ENCODE measurements at places on chromosomes 11 and 22. TPM values are rescaled to one million over a fixed set of nuclear protein-coding genes. Genes with fewer than 3 reads are reported as not detected.
A peak's percentile ranks its signal among the peaks of the same experiment; 100 is the strongest.

OR10G6 gene
- not detected for total RNA-seq

DNA sequence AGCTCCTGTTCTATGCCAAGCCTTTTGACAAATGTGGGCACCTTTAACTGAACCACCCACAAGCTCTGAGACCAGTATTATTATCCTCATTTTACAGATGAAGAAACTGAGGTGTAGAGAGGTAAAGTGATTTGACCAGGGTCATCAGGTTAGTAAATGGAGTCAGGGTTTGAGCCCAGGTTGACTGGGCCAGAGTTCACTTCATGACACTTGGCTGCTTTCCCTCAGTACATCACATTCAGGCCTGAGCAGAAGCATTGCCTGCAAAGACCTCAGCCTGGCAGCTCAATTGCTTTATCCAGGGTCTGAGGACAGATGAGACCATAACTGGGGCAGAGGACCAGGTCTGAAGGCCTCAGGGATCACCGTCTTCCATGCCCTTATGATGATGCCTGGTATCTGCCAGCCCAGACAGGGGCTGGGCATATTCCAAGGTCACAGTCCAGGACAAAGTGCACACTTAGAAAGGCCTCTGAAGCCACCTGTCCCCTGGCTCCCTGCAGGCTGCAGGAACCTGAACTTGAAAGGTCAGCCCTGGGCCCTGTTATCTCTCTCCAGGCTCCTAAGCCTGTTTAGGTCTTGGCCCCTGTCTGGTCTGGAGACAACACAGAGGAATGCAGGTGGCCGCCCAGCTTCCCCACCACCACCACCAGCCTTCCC lies 32.0 kb downstream of the POU2AF3 start:
- H3K4me1 ChIP-seq, result no peaks in the 10 kb centered on the region
- H3K36me3 ChIP-seq, result no peaks in the 10 kb centered on the region
- peaks cover 10% of the 10 kb centered on the region for H3K27me3 ChIP-seq
- DNase-seq, result no peak
- H3K4me3 ChIP-seq, result no peak overlapping the region
- H3K27ac ChIP-seq, result no peak overlapping the region

HTR3B gene
- total RNA-seq, result not detected

MS4A15 gene
- total RNA-seq, result not detected

C22orf15 gene
- 1.4 TPM for total RNA-seq

- no peaks in the 10 kb centered on the region for H3K4me1 ChIP-seq
- no peaks in the 10 kb centered on the region for H3K36me3 ChIP-seq
- no peak for DNase-seq
- no peak overlapping the region for H3K4me3 ChIP-seq
- no peak overlapping the region for H3K27ac ChIP-seq
Observed at GRCh38 chr22:18978506-18978905, 42.4 kb upstream of the PRODH start.

DNA sequence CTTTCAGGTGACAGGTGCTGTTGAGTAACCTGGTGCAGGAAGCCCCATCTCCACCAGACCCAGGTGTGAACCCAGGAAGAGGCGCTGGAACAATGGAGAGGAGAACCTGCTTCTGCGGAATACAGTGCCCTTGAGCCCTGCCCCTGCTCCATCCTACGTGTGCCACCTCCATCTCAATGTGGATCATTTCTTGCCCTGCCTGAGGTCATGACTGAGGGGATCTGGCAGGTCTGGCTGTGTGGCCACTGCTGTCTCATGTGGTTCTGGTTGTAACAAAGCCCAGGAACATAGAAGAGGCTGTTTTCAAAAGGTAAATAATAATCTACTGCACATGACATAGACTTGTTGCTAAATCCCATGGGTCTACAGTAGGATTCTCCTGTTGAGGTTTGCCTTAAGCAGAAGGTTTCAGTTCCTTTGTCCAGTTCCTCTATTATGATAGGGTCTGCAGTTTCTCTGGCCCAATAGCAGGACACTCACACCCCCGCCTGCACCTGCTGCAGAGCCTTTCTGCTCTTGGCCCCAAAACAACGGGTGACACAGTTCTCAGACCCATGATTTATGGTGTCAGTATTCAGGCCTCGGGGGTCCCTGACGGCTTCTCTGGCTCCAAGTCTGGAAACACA lies 113.5 kb upstream of the IGLL5 start:
- no peak overlapping the region for H3K4me3 ChIP-seq
- no peaks in the 10 kb centered on the region for H3K4me1 ChIP-seq
- H3K36me3 ChIP-seq, result no peaks in the 10 kb centered on the region
- H3K27me3 ChIP-seq, result peaks cover 11% of the 10 kb centered on the region
- no peak overlapping the region for H3K27ac ChIP-seq
- no peak for DNase-seq

DNA sequence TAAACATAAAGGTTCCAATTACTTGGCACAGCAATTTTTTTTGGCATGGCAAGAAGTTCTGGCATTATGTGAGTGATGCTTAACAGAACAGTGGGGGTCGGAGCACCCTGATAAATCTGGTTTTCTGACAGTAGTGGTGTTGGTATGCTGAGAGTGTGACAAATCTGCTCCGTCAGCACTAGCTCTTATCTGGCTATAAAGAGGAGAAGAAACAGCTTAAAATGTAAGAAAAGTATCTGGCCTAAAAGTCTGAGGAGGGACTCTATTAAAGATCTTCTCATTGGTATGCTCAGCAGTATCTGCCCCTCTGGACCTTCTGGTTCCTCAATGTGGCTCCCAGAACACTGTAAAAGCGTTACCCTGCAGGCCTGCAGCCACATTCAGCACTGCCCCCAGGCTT lies 137.4 kb downstream of the PLEKHA7 start:
- no peaks in the 10 kb centered on the region for H3K4me1 ChIP-seq
- H3K4me3 ChIP-seq, result no peak overlapping the region
- peaks cover 18% of the 10 kb centered on the region for H3K27me3 ChIP-seq
- no peak for DNase-seq
- no peaks in the 10 kb centered on the region for H3K36me3 ChIP-seq
- no peak overlapping the region for H3K27ac ChIP-seq

ZNRF3 gene
- total RNA-seq, result 1.2 TPM

- H3K27me3 ChIP-seq, result no peaks in the 10 kb centered on the region
- H3K36me3 ChIP-seq, result peaks cover 65% of the 10 kb centered on the region
- H3K4me3 ChIP-seq, result peak overlapping the region; percentile 76
- peaks cover 94% of the 10 kb centered on the region for H3K4me1 ChIP-seq
Observed at GRCh38 chr22:20551805-20552442, 44.5 kb downstream of the MED15 start.

DNA sequence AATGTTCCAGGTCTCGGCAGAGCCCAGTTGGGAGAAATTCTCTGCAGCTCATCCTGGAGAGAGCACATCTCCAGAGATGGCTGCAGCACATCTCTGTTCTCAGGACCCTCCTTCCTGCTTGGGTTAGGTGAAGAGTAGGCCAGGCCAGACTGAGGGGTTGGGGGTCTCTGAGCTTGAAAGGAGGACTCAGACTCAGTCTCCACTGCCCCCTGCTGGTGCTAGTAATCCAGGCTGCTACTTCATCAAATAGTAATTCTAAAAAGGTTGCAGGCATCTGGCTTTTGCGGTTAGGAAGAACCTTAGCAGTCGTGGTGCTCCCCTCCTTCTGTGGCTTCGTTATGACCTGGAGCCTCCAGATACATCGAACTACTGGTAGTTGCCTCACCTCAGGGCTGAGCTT lies 9.7 kb downstream of the TUB start:
- no peaks in the 10 kb centered on the region for H3K27me3 ChIP-seq
- H3K4me3 ChIP-seq, result no peak overlapping the region
- DNase-seq, result peak; percentile 42
- no peaks in the 10 kb centered on the region for H3K36me3 ChIP-seq

DEAF1 gene
- 34.1 TPM for total RNA-seq

GRCh38 chr22:19168088-19168890 lies 10.2 kb downstream of the SLC25A1 start:
- H3K27me3 ChIP-seq, result peaks cover 35% of the 10 kb centered on the region
- DNase-seq, result no peak
- peaks cover 26% of the 10 kb centered on the region for H3K4me1 ChIP-seq
- H3K36me3 ChIP-seq, result no peaks in the 10 kb centered on the region
- no peak overlapping the region for H3K27ac ChIP-seq

DNA sequence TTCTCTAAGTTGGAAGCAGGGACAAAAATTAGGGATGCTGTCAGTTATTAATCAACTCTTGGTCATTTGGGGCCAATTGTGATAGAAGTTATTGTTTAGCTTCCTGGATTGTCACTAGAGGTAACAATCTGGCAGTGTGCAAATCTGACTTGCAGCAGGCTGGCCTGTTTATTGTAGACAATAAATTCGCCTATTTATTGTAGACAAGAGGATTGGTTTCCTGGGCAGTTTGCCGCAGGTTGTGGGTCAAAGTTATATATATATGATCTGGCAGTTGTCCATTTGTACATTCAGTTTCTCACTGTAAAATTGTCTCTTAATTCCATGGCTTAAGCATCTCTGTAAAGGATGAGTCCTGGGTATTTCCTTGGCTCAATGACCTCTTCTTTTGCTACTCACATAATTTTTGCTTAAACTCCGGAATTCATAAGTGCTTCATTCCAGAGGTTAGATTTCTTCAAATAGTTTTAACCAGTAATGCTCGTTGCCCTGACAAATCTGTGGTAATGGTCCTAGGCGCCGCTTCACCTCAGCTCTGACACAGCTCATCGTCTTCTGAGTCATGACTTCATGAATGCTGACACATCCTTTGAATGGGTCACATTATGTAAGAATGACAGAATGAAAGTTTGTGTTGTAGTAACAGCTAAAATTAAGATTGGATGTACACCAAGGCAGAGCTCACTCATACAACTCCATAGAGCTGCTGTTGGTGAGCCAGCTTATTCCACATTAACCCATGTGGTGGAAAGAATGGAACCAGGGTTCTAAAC lies 7.8 kb upstream of the MMP3 start:
- no peaks in the 10 kb centered on the region for H3K4me1 ChIP-seq
- no peak for DNase-seq
- no peaks in the 10 kb centered on the region for H3K27me3 ChIP-seq
- no peak overlapping the region for H3K4me3 ChIP-seq
- no peaks in the 10 kb centered on the region for H3K36me3 ChIP-seq

- no peaks in the 10 kb centered on the region for H3K27me3 ChIP-seq
- H3K36me3 ChIP-seq, result no peaks in the 10 kb centered on the region
- no peak overlapping the region for H3K27ac ChIP-seq
- no peaks in the 10 kb centered on the region for H3K4me1 ChIP-seq
- DNase-seq, result no peak
- H3K4me3 ChIP-seq, result no peak overlapping the region
Observed at GRCh38 chr11:127789927-127790326, 789.4 kb upstream of the KIRREL3 start.

DNA sequence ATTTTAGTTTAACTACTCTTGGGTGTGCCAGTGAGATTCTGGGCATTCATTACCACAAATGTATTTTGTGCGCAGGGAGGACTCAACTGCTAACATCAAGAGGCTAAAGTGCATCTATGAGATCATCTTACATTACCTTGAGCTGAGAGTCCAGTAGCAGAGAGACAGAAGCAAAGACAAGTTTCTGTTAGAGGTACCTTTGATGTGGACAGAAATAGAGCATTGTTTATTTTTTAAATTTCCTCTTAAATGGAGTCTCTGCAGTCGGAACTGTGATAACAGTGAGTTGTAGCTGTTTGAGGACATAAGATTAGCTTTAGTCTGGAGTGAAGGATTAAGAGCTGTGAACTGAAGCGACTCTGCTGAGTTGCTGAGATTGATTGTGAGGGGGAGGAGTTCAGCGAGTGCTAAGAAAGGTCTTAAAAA lies 297.0 kb downstream of the CADM1 start:
- no peak for DNase-seq
- H3K27ac ChIP-seq, result no peak overlapping the region
- no peak overlapping the region for H3K4me3 ChIP-seq

CCDC15 gene
- total RNA-seq, result 8.8 TPM

CHRDL2 gene
- not detected for total RNA-seq

Measured in activated CD8-positive, alpha-beta T cell treated with anti-CD3 and anti-CD28 coated beads, Interleukin-2, amount 10 ng/mL, durations not matched to agents 7 days and 5 days (primary cell).